ENCODE measurements at places on chromosomes 2 and 18.

DNA sequence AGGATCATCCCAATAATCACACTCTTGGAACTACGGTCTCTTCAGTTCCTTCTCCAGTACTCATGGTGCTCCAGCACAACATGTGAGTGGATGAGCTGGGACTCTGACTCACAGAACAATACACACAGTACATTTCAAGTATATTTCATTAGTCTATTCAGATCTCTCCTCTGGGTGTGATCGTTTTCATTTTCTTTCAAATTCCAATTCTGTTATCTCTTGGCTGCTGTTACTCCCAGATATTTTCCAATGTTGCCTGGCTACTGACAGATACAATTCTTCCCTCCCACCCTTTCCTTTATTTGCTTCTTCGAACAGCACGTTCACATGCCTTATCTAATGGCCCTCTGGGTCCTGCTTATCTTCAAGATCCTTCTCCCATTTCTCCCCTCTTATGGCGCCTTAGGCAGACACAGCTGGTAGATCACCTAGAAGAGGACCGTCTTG is 216.0 kb downstream of the ACKR3 start:
- DNase-seq: no peak

DNA sequence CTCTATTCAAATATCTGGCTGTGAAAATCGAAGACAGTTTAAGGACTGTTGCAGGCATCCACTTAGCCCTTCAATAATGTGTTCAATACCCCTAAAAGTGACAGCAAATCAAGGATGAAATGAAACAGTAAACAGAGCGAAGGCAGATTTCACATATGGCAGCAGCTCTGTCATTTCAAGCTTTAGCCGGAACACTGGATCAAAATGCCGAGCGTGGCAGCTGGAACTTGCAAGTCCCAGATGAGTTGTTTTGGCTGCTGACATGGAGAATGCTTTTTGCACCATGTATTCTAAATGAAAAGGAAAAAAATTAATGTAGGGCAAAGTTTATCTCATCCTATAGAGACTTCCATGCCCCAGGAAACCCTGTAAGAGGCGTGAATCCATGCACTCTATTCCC is 18.0 kb downstream of the LRRC30 start:
- no peak for DNase-seq

DNA sequence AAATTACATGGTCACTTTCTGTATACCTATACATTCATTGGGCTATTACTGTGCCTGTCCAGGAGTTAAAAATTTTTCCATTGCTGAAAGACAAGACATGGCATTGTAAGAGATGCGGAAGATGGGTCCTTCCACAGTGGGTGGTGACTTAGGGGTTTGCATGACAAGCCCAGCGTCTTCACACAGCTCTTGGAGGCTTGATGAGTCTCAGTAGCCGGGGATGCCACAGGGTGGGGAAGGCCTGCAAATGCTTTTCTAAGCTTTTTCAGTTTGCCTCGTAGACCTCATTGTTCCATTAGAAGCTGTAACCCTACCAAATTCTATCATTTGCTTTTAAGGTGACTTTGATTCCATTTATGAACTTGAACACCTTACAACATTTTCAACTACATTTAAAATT is 18.1 kb upstream of the MAPRE3 start:
- DNase-seq: no peak

GRCh38 chr2:121021685-121022084 is 263.3 kb downstream of the TFCP2L1 start:
- DNase-seq: no peak

- DNase-seq: peak; percentile 8
These were observed 861 bp upstream of the SEMA4C start for GRCh38 chr2:96870626-96871255.

GRCh38 chr2:129728035-129728972 is 251.2 kb upstream of the RAB6C start:
- DNase-seq: no peak

- no peak for DNase-seq
These were observed 108.3 kb upstream of the MAP3K20 start for GRCh38 chr2:172967036-172967982.

- no peak for DNase-seq
These were observed 24.8 kb downstream of the ATF2 start for GRCh38 chr2:175143191-175143590.

GRCh38 chr2:237413777-237414661 is at the start of gene COL6A3:
Gene COL6A3 (minus strand): TSS chr2:237414164. CDS start chr2:237396817, 17,347 bp downstream.
- DNase-seq: no peak

DNA sequence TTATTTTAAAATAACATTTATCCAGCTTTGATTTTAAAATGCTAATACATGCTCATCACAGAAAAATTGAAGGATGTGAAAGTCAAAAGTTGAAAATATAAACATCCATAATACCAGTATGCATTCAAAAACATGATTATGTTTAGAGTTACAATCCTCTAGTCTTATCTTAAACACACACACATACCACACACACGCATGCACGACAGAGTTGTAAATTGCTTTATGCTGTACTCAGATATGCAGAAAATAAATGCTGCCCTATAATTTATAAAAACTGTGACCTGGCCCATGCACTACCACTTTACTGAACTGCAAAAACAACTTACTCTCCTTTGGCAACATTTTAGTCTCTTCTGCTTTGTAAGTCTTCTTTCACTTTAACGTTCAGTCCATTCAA is 793.0 kb upstream of the FANCL start:
- no peak for DNase-seq

- DNase-seq: no peak
These were observed 144.3 kb upstream of the SERTAD2 start for GRCh38 chr2:64797881-64798575.

DNA sequence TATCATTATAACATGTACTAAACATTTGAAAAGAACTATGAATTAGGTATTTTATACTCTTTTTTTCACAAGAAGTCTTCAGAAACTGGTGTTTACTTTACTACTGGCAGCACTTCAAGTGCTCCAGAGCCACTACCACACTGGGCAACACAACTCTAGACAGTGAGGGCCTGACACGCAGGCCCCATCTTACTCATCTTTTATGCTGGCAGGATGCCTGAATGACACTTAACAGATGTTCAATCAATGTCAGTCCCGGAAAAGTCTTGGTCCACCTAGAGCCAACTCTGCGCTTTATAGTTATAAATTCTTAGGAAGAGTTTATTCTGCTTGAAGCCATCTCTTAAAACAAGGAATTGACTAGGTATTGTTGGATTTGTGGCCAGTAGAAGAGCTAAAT is 8.7 kb upstream of the WIPF1 start:
- DNase-seq: no peak

- DNase-seq: no peak
These were observed 29.8 kb downstream of the TSPYL6 start for GRCh38 chr2:54226260-54226659.

DNA sequence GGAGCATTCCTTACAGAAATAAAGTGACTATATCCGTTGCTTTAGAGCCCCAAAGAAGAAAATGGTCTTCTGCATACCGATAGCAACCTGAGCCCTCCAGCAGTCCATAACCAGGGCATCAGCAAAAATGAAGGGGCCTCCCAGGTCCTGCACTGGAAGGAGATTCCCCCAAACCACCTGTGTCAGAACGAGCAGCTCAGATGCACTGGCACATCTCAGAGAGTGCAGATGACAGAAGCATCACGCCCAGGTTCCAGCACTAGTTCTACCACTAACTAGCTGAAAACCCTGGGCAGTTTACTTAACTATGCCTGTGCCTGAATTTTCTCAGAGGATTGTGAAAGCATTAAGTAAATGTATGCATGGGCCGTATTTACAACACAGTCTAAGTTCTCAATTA is 466.7 kb upstream of the MYT1L start:
- no peak for DNase-seq

- DNase-seq: no peak
These were observed 9.1 kb downstream of the PCARE start for GRCh38 chr2:29065068-29065811.

All from NCI-H748 treated with DMSO at 0.1 percent for 48 hours (cell line).